Stimulated activated CD4-positive, alpha-beta T cell treated with anti-CD3 and anti-CD28 coated beads, TNF-alpha, amount 100 ng/mL, for 4 hours (primary cell): ENCODE measurements at places on chromosomes 3 and 15.
A peak's percentile ranks its signal among the peaks of the same experiment; 100 is the strongest.

DNA sequence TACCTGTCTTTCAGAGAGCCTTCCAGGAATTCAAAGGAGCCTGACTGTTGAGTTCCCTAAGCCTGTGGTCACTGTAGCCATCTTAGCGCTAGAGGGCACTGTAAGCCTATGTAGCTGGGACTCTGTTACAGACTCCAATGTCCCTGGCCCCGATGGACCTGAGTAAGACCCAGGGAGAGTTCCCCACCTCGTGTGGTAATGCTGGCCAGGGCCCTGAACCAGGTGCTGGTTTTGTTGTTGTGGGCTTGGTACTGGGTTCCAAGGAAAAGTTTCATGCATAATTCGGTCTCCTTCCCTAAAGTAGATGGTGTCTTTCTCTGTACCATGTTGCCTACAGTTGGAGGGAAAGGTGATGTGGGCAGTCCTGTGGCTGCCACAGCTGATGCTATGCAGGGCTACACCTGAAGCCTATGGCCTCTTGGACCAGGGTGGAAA, 32.4 kb downstream of the CDAN1 start:
- peak; percentile 35 for DNase-seq

GRCh38 chr15:49270541-49271421, 100.7 kb downstream of the GALK2 start:
- no peak for DNase-seq

DNA sequence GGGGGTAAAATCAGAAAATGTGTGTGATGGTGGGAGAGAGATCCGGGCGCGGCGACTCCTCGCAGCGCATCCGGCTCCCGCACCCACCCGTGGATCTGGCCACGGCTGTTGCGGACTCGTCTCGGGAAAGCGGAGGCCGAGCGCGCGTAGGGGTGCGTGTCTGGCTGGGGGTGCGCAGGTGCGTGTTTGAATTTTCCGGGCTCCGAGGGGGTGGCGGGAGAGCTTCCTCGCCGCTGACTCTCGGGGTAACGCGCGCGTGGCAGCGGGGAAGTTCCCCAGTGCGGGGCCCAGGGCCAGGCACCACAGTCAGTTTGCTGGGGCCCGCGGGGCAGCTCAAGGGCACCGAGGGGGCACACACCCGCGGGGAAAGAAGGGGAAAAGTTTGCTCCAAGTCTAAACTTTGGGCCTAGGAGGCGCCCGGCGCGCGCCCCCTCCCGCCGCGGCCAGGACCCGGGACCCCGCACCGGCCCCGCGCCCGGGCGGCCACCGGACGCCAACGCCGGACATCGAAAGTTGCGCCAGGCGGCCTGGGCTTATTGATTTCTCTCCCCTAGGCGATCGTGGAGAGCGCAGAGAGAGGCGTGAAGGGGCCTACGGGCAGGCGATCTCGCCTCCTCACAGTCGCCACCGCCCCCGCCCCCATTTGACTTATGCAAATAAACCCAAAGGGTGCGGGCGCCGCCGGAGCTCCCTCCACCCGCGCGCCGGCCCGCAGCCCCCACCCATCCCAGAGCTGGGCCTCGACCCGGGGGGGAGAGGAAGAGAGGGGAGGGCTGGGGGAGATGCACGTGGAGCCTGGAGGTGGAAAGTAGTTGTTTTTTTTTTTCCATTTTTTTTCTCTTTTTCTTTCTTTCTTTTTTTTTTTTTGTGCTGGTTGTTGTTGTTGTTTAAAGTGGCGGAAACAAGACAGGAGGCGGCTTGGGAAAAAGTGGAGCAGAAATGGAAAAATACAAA, 639 bp downstream of the FOXP1 start:
- peak; percentile 64 for DNase-seq

- no peak for DNase-seq
Observed at GRCh38 chr3:12944413-12944812, 103.0 kb upstream of the RPL32 start.

GRCh38 chr15:42736178-42736792, 643 bp downstream of the CDAN1 start:
- no peak for DNase-seq

GRCh38 chr3:167861649-167862048, 126.1 kb downstream of the SERPINI1 start:
- no peak for DNase-seq

GRCh38 chr15:35007397-35007796, 19.3 kb upstream of the ZNF770 start:
- no peak for DNase-seq

- DNase-seq: peak; percentile 63
Observed at GRCh38 chr3:195895861-195896360, 12.4 kb downstream of the TNK2 start.

DNA sequence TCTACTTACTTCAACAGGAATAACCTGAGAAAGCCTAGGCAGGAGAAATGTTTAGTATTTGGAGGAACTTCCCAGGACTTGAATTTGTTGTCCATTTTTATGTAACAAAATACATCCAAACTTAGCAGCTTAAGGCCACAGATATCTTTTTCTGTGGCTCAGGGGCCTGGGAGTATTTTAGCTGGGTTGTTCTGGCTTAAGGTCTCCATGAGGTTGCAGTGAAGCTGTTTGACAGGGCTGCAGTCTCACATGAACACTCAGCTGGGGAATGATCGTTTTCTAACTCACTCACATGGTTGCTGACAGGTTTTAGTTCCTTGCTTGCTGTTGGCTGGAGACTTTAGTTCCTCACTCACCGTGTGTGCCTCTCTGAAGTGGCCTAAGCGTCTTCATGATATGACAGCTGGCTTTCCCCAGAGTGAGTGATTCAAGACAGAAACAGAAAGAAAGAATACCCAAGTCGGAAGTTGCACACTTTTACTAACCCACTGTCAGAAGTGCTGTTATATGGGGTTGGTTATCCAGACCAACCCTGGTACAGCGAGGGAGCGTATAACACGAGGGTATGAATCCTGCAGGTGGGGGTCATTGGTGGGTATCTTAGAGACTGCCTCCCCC, 229.7 kb upstream of the TBL1XR1 start:
- no peak for DNase-seq

DNA sequence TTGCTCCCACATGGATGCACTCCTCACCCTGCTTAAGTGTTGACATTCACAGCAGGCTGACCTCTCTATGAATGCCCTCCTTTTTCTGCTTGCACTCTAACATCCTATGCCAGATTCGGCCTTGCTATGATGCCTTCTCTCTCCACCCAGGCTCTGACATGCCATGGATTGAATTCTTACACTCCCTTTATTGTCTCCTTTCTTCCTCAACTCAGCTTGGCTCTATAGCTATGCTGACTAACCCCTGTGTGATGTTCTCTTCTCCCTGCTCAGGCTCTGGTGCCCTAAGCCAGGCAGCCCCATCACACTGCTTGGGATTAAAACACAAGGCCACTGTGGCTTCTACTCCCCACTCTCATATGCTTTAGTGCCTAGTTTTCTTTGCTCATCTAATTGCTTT, 563.7 kb downstream of the NSUN3 start:
- no peak for DNase-seq

- no peak for DNase-seq
Observed at GRCh38 chr3:21914451-21914850, 163.4 kb upstream of the ZNF385D start.

DNA sequence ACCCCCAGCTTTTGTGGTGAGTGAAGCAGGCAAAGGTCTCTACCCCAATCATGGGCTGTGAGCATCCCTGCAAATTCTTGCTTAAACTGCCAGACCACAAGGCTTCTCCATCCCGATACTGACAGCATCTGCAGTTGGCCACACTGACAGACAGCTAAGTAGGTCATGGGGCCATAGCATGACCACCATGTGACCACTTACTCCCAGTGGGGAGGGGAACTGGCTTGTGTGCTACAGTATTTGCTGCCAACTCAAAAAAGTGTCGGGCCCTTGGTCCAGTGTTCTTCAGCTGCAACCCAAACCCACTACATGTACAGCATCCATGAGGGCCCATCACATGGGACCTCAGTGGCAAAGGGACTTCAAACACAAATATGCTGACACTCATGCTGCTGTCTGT, 103.4 kb downstream of the SEC22A start:
- no peak for DNase-seq

- no peak for DNase-seq
Observed at GRCh38 chr3:180747805-180748361, 68.6 kb upstream of the CCDC39 start.

GRCh38 chr3:140177943-140178342, 243.0 kb downstream of the CLSTN2 start:
- no peak for DNase-seq

GRCh38 chr15:48038221-48038620, 82.6 kb upstream of the SLC24A5 start:
- no peak for DNase-seq

GRCh38 chr3:84074767-84075166, 884.0 kb upstream of the CADM2 start:
- no peak for DNase-seq

DNA sequence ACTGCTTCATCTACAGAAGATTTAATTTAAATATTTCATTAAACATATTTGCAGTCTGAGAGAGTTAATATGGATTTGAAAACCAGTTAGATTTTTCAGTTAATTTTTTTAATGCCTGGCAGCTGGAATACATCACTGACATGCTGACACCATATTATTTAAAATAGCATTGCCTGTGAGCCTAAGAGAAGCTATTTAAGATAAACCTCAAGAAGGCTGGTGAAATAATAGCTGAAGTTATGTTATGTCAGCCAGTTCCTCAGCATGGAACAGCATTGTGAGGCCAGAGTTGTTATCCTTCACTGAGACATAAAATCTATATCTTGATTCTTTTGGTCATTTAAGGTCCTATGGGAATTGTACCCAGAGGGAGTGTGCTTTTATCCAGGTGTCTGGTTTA, 705.2 kb downstream of the NAALADL2 start:
- no peak for DNase-seq

DNA sequence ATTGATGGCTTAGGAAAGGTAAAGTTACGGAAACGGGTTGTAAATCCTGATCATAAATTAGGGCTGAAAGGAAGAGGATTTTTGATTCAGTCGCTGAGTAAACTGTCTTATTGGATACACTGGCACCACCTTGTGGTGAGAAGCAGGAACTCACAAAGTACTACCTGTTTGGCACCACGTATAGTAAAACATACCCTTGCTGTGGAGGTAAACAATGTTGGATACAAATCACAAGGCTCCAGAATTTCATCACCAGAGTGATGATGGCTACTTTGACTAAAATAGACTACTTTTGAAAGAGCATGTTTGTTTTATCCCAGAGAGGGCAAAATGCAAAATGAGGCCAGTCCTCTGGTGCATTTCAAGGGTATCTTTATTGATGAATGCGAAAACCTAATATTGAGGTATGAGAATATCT, 216.9 kb downstream of the IGSF11 start:
- no peak for DNase-seq

GRCh38 chr3:74537164-74537563, 77.3 kb downstream of the CNTN3 start:
- DNase-seq: no peak

DNA sequence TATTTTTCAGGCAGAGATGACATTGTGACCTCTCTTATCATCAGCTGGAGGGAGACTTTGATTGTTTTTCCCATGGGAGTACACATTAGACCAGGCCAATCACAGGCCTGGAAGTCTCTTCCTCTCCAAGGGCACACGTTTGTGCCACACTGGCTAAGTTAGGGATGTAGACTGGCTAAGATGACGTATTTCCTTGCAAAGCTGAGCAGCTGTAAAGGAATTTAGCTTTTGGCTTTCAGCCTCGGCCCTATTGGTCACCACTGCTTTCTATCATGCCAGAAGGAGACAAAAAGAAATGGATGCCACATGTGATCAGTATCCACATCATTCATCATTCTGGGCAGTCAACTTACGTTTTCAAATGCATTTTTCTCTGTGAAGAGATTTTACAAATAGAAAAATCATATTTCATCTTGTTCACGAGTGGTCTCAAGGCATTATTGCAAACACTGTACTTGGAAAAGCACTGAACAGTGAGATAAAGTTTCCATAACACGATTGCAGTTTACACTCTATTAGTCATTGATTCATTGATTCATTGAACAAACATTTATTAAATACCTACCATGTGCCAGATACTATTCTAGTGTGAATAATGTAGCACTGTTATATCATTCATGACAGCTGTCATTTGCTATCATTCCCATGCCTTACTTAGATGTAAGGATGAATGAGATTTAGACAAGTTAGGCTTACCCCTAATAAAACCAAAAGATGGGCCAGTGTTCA, 27.0 kb upstream of the RNF7 start:
- no peak for DNase-seq

- DNase-seq: no peak
Observed at GRCh38 chr3:24387493-24387892, 107.2 kb downstream of the THRB start.

- no peak for DNase-seq
Observed at GRCh38 chr3:36494461-36495109, 114.3 kb downstream of the STAC start.

- DNase-seq: no peak
Observed at GRCh38 chr3:45821127-45821526, 20.8 kb downstream of the LZTFL1 start.

- no peak for DNase-seq
Observed at GRCh38 chr15:80780416-80781221, 1.4 kb downstream of the CEMIP start.

GRCh38 chr3:49415931-49416601, 3.8 kb downstream of the TCTA start:
- peak; percentile 18 for DNase-seq

DNA sequence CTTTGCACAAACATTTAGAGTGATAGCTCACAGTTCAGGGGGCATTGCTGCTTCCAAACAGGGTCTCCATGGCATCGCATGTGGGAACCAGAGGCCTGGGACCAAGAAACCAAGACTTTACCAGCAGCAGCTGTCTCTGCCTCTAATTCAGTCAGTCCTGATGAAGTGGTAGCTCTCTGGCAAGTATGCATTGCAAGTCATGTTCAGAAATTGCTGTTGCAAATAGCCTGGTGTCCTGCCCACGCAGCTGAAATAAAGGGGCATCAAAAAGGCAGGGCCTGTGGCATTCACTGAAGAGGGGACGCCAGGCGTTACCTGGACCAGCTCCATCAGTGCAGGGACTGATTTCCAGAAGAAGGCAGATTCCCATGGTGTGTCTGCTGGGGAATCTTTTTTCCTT, 121.3 kb downstream of the CD47 start:
- no peak for DNase-seq

GRCh38 chr3:116920826-116921610, 211.4 kb downstream of the TUSC7 start:
- no peak for DNase-seq

DNA sequence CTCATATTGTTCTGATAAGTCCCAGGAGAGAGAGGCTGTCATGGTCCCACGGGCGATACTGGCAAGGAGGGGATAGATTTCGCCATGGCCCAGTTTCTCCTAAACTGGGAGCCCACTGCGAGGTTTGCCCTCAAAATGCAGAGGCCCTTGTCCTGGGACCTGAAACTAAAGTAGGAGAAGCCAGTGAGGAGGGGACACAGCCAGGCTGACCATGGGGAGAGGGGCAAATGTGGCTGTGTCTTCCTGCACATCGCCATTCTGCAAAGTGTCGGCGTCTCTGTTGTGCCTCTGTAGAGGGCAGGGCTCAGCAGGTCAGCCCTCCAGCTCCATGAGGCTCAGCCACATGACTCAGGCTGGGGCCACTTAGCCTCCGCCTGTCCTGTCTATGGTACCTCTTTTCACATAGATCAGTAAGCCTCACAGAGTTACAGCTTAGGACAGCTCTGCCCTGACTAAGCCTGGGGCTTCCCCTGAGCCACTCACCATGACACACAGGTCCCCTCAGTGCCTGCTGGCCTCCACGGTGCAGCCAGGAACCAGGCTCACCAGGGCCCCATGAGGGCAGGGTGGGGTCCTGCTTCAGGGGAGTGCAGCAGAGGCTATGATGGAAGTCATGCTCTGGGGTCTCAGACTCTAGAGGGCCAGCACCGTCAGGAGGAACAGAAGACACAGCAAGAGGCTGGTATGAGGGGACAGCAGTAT, 28.6 kb upstream of the PLXNA1 start:
- no peak for DNase-seq
